SK-N-MC (cell line): ENCODE measurements at places on chromosomes 2 and 18.

GRCh38 chr2:210663631-210664089, 107.3 kb downstream of the CPS1 start:
- DNase-seq, result peak; percentile 60

- DNase-seq, result no peak
Measured at GRCh38 chr2:163644238-163644637, 91.6 kb downstream of the FIGN start.

DNA sequence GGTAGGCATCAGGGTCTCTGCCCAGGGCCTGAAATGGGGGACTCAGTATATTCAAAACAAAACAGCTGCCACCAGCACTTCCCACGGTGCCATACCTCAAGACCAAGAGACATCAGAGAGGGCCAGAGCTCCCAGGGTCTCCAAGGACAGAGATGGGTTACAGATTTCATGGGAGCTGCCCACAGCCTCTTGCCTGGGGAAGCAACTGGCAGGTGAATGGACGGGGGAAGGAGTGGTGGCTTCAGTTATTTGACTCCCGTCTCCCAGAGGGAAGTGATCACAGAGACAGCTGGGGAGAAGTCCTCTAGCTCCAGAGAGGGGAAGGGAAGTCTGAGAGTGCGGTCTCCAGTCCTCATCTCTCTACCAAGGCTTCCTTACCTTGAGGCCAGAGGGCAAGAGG, 15.8 kb upstream of the SFXN5 start:
- no peak for DNase-seq

GRCh38 chr2:155308367-155309009, 610.0 kb downstream of the KCNJ3 start:
- no peak for DNase-seq

DNA sequence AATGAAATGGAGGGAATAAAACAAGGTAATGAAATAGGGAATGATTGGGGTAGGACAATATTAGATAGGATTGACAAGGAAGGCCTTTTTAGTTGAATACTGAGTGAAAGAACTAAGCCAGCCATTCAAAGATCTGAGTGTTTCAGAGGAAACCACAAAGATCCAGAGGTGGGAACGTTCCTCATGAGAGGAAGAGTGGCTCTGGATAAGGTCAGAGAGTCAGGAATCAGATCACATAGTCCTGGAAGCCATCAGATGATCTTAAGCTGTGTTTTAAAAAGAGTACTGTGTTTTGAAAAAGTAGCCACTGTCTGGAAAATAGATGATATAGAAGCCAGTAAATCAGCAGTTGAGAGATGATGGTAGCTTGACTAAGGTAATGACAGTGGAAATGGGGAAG, 11.8 kb downstream of the TTLL4 start:
- DNase-seq, result no peak

GRCh38 chr2:30629866-30630265, 177.4 kb downstream of the CAPN13 start:
- no peak for DNase-seq

DNA sequence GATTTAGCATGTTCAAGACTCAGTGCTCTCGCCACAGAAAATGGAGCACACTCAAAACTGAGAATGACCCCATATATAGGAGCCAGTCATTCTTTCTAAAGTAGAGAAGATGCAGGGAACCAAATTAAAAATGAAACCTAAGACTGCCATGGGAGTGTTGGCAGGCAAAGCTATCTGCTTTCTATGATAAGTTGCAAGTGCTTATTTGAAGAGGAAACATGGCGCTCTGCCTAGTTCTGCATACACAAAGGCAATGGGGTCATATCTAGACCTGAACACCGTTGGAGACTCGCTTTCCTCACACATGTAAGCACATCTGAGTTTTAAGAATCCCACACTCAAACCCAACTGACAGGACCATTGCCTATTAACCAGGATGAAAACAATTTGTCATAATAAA, 292.5 kb downstream of the ALK start:
- no peak for DNase-seq

DNA sequence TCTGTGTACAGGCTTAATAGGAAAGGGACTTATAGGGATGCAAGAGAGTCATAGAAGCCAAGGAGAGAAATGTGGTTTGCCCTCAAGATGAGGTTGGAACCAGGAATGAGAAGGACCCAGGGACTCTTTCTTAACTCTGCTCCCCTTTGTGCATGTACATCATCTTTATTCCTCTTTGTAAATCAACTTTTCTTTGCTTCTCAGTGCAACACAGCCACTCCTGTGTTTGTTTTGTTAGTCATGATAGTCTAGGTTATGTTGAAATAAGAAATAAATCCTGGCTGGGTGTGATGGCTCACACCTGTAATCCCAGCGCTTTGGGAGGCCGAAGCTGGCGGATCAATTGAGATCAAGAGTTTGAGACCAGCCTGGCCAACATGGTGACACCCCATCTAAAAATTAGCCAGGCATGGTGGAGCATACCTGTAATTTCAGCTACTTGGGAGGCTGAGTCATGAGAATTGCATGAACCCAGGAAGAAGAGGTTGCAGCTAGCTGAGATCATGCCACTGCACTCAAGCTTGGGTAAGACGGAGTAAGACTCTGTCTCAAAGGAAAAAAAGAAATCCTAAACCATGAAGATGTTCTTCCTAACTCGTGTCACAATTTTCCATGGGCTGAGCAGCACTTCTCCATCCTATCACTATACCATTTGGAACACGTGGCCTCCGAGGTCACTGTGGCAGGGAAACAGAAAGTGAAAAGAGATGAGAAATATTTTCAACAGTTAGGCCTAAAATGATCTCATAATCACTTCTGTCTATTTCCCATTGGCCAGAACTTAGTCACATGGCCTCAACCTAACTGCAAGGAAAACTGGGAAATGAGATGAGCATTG, 73.0 kb upstream of the TMEM17 start:
- DNase-seq, result no peak

GRCh38 chr2:169118060-169118459, 48.7 kb downstream of the DHRS9 start:
- no peak for DNase-seq

DNA sequence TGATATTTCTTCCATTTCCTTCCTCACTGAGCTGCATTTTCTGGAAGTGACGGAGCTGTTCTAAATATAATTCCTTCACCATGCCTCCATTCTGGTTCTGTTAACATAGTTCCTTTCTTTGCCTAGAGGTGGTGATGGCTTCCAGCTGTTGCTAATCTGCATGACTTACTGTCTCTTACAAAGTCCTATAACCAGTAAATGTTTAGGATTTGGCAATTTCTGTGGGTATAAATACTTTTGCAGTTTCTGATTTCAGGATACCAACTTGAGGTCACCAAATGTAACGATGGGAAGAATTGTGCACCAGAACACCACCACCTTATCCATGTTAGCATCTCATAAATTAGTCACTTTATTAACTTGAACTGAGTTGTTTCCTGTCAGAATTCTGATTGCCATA, 101.7 kb upstream of the FN1 start:
- DNase-seq, result peak; percentile 100

DNA sequence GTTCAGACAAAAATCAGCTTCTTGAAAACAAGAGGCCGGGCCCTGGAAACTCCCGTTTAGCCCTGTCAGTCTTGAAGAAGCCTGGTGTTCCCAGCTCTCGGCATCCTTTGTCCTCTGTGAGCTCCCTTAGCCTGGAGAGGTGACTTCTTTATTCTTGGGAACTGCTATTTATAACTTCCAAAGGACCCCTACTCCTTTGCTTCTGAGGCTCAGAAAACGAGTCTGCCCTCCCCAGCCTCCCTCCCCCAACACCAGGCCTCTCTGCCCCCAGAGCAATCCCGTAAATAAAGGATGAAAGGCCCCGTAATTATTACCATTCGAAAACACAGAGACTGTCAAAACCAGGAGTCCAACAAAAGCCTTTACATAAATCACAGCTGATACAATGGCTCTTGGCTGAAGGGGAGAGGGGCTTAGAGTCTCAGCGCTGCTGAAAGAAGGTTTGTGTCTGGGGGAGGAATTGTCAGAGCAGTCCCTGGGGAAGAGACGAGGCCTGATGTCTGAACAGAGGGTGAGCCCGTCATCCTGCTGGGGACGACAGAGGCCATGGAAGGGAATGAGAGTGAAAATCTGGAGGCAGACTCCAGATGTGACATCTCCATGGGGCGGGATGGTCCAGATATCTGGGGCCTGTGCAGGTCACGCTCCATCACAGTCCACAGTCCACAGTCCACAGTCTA, 283.0 kb downstream of the MYCN start:
- DNase-seq, result no peak

GRCh38 chr18:49550621-49551339, 11.1 kb upstream of the LIPG start:
- DNase-seq, result no peak

- no peak for DNase-seq
Measured at GRCh38 chr2:8876628-8877027, 39.2 kb upstream of the KIDINS220 start.

DNA sequence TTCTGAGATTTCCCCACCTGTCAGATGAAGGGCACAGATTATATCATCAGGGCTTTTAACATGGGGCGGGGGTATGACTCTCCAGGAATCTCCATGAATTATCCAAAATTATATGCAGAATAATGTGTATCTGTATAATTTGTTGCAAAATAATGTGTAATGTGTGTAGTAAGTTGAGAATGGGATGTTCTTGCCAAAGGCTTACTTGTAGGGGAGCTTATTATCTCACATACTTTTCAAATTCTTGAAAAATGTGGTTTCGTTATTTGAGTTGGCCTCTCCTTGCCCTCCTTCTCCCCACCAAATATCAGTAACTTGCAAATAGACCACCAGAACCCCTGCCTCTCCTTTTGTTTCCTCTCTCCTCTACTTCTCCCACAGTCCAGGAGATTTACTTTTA, 35.6 kb downstream of the UBR3 start:
- DNase-seq, result no peak

- peak; percentile 77 for DNase-seq
Measured at GRCh38 chr18:63844254-63844653, 43.3 kb upstream of the SERPINB2 start.

DNA sequence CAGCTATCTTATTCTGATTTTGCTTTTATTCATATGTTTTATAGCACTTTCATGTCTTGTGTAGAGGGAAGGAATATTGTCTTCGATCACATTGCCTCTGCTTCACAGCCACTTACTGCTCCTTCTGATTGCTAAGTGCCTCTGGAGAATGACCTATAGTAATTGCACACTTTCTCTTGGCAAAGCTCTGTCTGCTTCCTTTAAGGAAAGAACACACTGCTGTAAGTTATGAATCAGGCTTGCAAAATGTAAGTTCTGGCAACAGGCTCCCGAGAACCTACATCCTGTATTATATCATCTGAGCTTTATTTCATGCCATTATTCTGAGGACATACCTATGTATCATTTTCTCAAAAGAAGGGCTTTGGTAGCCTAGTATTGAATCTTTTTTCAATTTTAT, 170.7 kb downstream of the ZNF804A start:
- DNase-seq, result no peak

DNA sequence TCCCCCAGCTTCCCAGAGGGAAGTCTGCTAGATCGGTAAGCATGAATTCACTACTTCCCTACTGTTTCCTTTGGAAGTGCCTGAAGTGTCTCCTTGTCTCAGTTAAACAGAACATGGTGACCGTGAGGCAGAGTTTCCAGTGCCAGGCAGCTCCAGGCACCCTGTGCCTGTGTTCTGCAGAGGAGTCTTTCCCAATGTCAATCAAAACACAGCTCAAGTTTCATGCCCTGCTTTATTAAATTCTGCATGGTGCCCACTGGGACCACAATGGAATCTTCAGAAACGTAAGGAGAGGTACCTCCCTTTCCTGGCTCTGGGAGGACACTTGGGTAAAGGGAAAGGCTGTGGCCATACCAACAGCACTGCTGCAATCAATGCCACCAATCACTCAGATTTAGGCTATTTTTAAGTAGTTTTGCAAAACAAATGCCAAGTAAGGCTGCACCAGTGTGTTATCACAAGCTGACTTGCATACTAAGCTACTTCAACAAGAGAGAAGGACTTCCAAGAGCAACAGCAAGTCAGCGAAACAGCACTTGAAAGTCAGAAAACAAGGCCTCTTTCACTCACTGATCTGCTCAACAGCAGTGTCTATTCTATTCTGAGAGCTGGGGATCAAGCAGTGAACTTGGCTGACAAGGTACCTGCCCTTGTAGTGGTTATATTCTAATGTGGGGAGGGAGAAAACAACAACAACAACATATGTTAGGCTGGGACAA, 14.9 kb downstream of the LPIN2 start:
- DNase-seq, result no peak

GRCh38 chr2:168160897-168161296, 86.5 kb downstream of the STK39 start:
- DNase-seq, result no peak

DNA sequence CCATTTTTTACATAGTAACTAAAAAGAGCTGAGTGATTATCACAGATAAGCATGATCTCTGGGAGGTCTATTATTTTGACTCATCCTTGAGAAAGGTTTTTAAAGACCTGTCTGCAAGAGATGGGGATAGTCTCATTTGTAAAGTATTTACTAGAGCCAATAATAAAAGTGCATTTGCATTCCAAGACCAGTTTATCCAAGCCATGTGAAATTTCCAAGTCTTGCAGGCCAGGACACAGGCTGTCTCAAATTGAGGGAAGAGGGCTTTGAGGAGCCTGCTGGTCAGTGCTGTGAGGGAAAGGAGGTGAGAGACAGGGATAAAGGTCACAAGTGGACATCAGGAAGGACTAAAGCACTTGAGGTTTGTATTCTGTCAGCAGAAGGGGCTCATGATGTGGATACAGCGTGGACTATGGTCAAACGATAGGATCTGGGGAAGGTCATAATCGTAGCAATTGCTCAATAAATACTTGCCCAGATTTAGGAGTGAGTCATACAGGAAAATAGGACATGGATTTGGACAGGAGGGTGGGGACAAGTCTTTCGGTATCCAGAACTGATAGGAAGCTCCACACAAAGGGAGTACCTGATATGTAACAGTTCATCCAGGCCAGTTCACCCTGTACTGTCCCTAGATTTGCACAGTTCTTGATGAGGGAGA, 6.6 kb upstream of the CDH2 start:
- no peak for DNase-seq

DNA sequence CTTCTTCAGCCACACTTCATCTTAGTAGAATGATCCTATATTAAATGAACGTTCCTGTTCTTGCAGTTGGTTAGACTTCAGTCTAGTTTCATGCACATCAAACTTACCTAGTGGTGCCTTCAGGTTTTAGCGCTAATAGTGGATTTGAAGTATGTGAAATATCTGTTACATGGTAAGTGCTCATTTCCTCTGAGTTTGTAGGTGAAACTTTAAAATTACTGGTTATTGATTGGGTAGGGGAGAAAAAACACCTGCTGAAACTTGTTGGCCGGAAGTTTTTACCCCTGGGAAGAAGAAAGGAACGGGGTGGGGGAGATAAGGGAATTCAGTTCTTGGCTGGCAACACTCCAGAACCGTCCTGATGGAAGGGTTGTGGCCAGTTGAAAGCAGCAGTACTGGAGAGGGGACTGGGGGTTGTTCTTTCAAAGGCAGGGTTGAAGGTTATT, 112.8 kb downstream of the SPTBN1 start:
- DNase-seq, result no peak

GRCh38 chr2:205086662-205087061, 541.4 kb downstream of the PARD3B start:
- no peak for DNase-seq

GRCh38 chr2:236257136-236257535, 7.1 kb downstream of the ASB18 start:
- no peak for DNase-seq

- no peak for DNase-seq
Measured at GRCh38 chr2:6355886-6356761, 509.6 kb downstream of the CMPK2 start.
